ENCODE measurements at places on chromosomes 7 and 10.

GRCh38 chr10:49606981-49607535 is 3.1 kb upstream of the SLC18A3 start:
- DNase-seq: peak; percentile 62

GRCh38 chr7:95141755-95142154 is 182.6 kb downstream of the PON1 start:
- DNase-seq: no peak

- DNase-seq: no peak
Observed at GRCh38 chr7:91979590-91979989, 38.9 kb downstream of the AKAP9 start.

DNA sequence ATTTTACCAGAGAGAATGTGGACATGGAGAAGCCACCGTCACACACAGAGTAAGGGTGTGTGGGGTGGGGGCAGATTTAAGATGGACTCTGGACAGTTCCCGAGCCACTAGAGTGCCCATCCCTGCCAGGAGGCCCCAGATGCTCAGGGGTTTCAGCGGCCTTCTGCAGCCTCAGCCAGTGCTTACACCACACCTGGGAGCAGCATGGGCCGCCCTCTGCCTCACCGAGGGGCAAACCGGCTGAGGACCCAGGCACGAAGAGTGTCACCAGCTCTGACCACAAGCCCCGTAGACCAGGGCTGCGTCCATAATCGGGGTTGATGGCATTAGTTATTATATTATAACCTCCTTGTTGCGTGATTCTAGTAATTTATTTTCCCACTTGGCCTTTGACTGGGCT is 6.7 kb upstream of the MNX1 start:
- no peak for DNase-seq

DNA sequence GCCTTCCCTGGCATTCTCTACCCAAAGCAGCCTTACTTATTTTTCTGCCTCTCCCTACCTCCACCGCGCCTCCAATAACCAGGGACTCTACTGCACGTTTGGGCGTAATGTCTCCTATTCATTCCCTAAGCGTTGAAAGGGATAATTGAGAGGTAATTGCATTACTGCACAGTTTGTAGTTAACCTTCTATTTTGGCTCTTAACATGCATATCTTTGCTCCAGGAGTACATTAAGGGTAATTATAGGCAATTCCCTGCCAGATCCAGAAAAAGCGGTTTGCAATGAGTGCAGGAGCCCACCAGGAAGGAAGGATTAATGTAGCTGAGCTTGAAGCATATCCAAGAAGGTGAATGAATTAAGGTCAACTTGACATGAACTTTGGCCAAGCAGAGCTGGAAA is 558.4 kb downstream of the TYW1 start:
- no peak for DNase-seq

DNA sequence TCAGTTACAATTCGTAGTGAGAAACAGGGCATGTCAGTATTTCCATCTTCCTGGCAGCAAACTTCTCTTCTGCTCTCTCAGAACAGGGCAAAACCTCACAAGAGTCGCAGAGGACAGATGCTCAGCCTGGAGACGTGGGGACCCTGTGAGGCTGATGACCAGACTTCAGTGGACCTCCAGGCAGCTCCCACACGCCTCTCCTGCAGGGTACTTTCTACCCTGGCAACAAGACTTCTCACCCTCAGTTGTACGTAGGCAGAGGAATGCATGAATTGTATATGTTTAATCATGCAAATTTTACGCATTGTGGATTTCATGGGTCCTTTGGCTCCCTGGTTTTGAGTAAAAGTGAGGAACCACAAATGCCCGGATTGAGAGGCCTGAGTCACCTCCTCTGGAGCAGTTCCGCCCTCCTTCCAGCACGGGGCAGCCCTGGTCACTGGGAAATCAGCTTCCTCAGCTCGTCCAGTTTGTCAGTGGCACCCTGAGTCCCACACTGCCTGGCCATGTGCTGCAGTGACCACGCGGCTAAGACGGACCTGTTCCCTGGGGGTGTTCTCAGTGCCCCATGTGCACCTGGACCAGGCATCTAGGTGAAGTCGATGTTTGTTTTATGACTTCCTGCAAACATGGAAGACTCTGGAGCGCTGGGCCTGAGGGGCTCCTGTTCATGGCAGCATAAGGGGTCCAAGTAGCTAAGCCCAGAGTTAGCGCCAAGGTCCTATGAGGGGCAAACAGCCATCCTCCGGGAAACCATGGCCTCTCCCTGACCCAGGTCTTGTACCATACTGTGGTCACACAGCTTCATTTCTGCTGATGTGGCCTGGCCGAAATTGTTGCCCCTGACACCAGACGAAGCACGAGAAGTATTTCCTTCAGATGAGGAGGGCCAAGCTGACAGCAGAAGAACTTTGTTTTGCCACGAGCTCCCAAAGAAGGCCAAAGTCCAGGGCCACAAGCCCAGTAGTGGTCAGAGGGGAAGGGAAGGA is 165.1 kb downstream of the TNS3 start:
- no peak for DNase-seq

DNA sequence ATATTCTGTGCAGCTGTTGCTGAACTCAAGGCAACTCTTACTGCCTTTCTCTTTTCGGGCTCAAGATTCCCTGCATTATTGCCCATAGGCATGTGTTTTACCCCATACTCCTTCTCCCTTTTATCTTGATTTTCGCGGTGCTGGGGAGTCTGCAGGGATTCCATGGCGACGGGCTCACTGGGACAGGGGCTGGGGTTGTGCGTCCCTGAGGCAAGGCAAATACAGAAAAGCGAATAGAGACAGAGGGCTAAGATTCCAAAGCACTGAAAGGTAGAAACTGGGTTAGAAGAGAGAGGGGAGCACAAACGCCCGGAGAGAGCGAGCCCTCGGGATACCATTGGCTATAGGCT is 519 bp upstream of the RPP38 start:
- no peak for DNase-seq

DNA sequence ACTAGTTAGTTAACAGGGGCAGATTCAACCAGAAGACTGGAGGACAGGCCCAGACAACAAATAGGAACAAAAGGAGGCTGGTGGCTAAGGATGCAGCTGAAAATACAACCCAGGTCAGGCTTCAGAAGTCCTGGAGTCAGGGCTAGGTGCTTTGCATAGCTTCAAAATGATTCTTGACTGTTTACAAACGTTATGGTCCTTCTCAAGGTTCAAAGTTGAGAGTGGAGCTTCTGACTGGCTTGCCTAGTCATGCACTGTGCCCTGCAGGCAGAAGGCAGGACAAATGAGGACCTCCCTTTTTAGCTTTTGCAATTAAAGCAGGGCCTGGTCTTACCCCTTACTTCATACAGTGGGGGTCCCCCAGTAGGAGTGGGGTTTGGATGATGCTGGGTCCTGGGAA is 4.4 kb upstream of the CDH23 start:
- no peak for DNase-seq

DNA sequence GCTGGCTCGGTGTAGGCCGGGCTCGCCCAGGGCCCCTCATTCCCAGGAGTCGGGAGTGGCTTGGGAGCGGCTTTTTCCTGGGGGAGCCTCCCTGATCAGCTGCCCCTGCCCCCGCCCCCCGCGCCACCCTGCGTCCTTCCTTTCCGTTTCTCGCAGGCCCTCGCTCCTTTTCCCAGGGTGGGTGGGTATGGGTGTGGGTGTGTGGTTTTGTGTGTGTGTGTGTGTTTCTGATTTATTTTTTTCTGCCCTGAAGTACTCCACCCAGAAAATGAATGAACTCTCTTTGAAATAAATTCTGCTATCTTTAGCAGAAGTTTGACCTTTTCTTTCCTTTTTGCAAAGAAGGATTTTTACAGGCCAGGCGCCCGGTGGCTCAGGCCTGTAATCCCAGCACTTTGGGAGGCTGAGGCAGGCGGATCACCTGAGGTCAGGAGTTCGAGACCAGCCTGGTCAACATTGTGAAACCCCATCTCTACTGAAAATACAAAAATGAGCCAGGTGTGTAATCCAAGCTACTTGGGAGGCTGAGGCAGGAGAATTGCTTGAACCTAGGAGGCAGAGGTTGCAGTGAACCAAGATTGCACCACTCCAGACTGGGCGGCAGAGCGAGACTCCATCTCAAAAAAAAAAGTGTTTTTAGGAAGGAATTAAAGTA is 30.0 kb upstream of the AP5Z1 start:
- DNase-seq: no peak

- DNase-seq: no peak
Observed at GRCh38 chr7:15855525-15856109, 169.1 kb upstream of the MEOX2 start.

- DNase-seq: peak; percentile 23
Observed at GRCh38 chr10:91006752-91007346, 86.0 kb upstream of the ANKRD1 start.

- DNase-seq: no peak
Observed at GRCh38 chr7:127667759-127668530, 16.0 kb downstream of the SND1 start.

DNA sequence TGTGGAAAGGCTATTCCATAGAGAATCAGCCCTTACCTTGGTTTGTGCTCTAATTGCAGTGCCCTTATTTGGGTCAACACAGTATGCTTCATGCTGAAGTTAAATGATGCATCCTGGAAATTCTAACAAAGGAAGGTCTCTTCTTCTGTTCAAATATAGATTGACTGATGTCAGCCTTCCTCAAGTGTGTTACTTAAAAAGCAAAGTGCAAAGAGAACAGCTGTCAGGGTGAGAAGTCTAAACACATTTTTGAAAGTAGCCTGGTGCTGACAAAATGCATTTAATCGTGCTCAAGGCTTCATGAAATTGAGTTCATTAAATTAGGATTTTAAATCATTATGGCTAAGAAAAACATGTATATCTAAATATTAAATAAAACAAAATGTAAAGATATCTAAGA is 19.5 kb downstream of the AGR2 start:
- no peak for DNase-seq

- no peak for DNase-seq
Observed at GRCh38 chr7:155998766-155999630, 186.7 kb upstream of the SHH start.

DNA sequence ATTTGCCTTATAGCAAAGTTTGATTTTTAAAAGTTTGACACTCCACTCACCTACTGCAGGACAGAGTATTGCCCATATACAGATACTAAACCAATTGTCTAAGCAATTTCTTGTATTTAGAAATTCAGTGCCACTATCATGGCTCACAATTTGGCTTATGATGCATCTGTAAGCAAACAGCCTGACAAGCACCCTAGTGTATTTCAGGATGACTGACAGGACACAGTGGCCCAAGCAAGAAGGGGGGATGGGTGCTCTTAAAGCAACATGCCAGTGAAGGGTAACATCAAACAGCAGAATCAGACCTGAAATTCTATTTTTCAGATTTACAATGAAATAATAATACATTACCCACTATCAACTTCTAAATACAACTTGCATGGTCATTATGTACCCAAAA is 30.5 kb downstream of the CTNNA3 start:
- DNase-seq: peak; percentile 27

DNA sequence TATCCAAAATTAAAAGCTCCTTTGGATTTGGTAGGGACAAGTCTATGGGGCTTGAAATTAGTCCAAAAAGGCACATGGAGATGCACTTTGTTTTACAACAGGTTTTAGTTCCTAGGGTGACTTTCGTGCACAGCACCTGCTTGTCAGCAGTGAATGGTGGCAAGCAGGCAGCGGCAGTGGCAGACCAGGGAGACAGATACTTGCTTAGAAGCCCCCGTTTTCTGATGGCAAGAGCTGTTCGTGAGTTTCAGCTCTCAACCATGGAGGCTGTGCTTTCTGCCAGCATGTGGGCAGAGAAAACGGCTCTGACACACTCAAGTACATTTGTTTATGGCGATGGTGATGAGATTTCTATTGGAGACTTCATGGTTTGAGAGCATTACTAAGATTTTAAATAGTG is 61.7 kb upstream of the SHH start:
- DNase-seq: no peak

GRCh38 chr7:41252957-41253356 is 449.9 kb downstream of the INHBA start:
- DNase-seq: no peak

GRCh38 chr10:31124852-31125251 is 93.2 kb upstream of the ZNF438 start:
- DNase-seq: no peak

DNA sequence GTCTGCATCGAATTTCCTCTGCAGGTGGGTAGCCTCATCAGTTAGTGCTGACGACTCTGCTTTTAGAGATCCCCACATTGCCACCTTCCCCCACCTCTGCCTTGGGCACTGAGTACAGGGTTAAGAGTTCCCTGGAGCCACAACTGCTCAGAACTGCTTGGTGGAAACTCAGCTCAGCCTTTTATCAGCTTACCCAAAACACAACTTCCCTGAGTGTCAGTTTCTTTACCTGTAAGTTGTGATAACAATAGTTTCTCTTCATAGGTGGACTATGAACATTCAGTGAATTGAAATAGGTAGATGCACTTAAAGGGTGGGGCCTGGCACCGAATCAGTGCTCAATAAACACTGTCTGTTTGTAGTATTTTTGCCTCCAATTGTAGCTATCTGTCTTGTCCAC is 11.3 kb downstream of the ASB13 start:
- DNase-seq: peak; percentile 91

DNA sequence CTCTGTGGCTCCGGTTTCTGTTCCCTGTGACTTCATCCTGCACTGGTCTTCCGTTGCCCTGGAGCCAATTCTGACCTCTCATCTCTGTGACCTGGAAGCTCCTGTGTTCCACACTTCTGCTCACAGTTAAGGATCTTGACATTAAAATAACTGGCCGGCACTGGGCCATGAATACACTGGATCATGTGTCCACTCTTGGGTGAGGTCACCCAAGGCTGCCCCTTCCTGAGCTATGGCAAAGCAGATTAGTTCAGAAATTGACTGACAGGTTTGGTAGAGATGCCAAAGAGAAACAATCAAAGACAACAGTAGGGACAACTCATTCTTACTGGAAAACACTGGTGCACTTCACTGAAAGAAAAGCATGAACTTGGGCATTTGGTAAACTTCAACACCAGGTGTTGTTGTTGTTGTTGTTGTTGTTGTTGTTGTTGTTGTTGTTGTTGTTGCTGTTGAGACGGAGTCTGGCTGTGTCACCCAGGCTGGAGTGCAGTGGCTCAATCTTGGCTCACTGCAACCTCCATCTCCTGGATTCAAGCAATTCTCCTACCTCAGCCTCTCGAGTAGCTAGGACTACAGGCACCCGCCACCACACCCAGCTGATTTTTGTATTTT is 36.7 kb upstream of the GRID1 start:
- DNase-seq: no peak

DNA sequence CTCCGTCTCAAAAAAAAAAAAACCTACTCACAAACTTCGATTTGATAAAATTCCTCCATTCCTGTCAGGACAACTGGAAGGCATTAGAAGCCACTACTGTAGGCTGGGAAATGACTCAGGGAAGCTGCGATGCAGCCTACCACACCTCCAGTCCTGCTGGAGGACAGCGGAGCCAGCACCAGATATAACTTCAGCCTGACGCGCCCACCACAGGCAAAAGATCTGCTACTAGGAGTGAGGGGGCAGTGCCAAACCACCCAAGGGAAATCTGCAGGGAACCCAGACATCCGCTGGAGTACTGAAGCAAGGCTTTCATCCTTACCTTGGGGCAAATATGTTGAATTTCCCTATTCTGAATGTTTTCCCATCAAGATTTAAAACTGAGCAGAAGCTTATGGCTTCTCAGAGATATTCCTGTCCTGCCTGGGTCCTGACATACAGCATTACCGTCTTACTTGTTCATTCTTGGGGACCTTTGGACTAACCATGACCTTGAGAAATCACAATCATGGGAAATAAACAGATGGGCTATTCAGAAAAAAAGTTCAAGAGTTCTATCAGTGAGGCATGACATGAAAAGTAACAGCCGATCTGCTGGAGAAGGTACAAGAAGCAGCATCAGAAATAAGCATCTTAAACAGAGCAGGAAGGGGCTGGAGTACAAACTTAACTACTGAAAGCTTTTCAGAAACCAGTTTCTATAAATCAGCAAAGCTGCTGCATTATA is 20.4 kb downstream of the BCCIP start:
- DNase-seq: no peak

Measured in OCI-LY7 (cell line).